Stimulated activated CD4-positive, alpha-beta T cell treated with anti-CD3 and anti-CD28 coated beads, TNF-alpha, amount 100 ng/mL, for 4 hours (primary cell): ENCODE measurements at places on chromosomes 3 and 15.

DNA sequence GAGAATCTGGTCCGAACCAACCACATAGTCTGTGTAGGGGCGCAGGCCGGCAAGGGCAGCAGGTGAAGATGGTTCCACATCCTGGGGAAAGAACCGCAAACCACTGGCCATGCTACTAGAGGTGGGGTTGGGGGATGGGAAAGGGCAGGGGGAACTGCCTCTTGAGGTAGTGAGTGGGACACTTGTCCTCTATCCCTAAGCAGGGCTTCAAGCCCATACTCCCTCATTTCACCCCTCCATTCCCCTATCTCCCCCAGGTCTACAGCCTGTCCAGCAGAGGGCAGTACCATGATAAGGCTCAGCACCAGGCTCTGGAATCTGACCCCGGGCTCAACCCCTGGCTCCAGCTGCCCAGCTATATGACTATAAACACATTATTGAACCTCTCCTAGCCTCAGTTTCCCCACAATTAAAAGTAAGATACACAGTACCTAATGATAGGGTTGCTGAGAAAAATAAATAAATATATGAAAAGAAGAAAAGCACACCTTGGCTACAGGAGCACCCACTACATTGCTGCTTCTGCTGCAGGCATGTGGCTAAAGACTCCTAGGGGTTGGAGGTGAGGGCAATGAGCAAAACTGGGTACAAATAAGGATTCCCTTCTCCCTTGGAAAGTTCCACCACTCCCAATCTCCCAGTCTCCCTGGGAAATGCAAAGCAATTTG, 6.3 kb downstream of the GORASP1 start:
- no peak for DNase-seq

- no peak for DNase-seq
Measured at GRCh38 chr3:152177757-152178156, 91.0 kb upstream of the MBNL1 start.

DNA sequence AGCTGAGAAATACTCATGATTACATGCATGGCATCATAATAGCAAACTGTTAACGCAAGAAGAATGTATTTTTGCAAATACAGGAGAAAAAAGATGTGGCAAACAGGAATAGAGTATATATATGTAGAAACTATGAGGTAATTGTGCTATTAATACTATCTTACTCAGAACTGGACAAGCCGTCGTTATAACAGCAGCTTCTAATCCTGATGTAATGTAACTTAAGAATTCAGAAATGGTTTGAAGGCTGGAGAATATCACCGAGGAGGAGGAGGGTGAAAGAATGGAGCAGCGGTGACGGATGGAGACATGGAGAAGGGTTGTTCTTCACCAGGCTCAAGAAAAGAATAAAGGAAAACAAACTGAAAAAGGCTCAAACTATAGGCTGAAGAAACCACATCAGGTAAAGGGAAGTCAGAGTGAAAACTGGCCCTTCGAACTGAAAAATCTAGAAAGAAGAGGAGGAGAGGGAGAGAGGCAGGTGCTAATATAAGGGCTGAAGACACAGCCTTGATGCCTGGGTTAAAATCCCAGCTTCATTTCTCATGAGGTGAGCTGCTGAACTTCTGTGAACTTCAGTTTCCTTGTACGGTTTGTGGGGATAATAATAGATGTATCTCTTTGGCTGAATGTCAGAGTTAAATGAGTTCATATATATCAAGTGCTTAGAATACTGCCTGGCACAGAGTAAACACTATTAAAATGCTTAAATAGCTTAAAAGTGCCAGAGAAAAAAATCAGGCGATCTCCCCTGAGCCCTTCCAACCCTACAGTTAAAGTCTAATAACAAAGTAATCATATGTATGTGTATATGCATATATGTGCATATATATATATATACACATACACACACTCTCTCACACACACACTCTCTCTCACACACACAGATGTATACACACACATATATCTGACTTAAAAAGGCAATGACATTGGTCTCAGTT, 43.9 kb downstream of the GOLIM4 start:
- DNase-seq: no peak

GRCh38 chr3:72282918-72283317, 498.0 kb upstream of the PROK2 start:
- DNase-seq: no peak
